Activated naive CD8-positive, alpha-beta T cell treated with anti-CD3 and anti-CD28 coated beads, Interleukin-2, amount 10 ng/mL, durations not matched to agents 7 days and 5 days (primary cell): ENCODE measurements at places on chromosomes 12 and 14. TPM values are rescaled to one million over a fixed set of nuclear protein-coding genes. Genes with fewer than 3 reads are reported as not detected.
A peak's percentile ranks its signal among the peaks of the same experiment; 100 is the strongest.

- H3K4me3 ChIP-seq: no peak overlapping the region
- H3K36me3 ChIP-seq: no peaks in the 10 kb centered on the region
- no peak for DNase-seq
- H3K27ac ChIP-seq: no peak overlapping the region
- no peaks in the 10 kb centered on the region for H3K27me3 ChIP-seq
- peaks cover 10% of the 10 kb centered on the region for H3K4me1 ChIP-seq
Observed at GRCh38 chr14:31286456-31287293, 79.1 kb upstream of the HECTD1 start.

The RHEBL1 gene
- total RNA-seq: 8.0 TPM

- no peaks in the 10 kb centered on the region for H3K27me3 ChIP-seq
- H3K4me3 ChIP-seq: no peak overlapping the region
- H3K36me3 ChIP-seq: no peaks in the 10 kb centered on the region
- no peak for DNase-seq
- no peaks in the 10 kb centered on the region for H3K4me1 ChIP-seq
- no peak overlapping the region for H3K27ac ChIP-seq
Observed at GRCh38 chr14:22390824-22391461, 198.1 kb downstream of the DAD1 start.

- H3K27ac ChIP-seq: no peak overlapping the region
- peaks cover 10% of the 10 kb centered on the region for H3K4me1 ChIP-seq
- peak; percentile 58 for DNase-seq
- H3K27me3 ChIP-seq: peaks cover 8% of the 10 kb centered on the region
Observed at GRCh38 chr12:48795550-48796455, 6.9 kb upstream of the ADCY6 start.

GRCh38 chr12:98893675-98894411 lies 248.8 kb downstream of the APAF1 start:
- no peak overlapping the region for H3K27ac ChIP-seq
- H3K4me1 ChIP-seq: no peaks in the 10 kb centered on the region
- H3K4me3 ChIP-seq: no peak overlapping the region
- DNase-seq: no peak
- H3K36me3 ChIP-seq: no peaks in the 10 kb centered on the region

DNA sequence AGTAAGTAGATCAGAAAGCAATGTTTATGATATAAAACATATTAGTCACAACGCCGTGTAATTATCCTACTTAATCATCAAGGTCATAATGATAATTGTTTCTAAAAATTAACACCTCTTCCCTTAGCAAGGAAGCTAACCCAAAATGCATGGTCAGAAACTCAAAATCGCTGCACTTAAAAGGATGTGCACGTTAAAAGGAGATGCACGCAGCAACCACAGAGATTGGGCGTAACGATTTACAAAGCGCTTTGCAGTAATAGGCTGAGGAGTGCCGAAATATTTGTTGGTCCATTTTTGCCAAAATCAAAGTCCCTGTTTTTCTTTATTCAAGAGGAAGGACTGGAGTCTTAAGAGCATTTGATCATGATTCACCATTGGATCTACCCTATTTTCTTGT lies 1077.2 kb downstream of the VRK1 start:
- H3K27ac ChIP-seq: no peak overlapping the region
- no peak for DNase-seq
- peaks cover 4% of the 10 kb centered on the region for H3K36me3 ChIP-seq

DNA sequence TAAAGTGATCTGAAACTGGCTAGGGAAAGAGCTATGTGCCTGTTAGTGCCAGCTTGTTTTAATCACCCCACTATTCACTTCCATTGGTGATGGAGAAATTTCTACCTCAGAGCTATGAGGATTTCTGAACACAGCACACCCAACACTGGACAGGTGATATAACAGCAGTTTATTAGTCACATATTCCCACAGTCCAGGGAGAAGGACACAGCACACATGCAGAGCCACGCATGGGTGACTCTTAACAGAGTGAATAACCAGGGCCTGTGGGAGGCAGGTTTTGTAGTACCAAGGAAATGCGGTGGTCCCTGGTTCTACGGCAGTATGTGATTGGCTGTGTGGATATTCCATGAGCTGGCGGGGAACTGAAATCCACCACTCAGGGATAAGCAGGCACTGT lies 455.1 kb downstream of the BTG1 start:
- H3K27ac ChIP-seq: no peak overlapping the region
- no peak overlapping the region for H3K4me3 ChIP-seq
- no peak for DNase-seq
- H3K27me3 ChIP-seq: no peaks in the 10 kb centered on the region
- peaks cover 6% of the 10 kb centered on the region for H3K36me3 ChIP-seq
- peaks cover 22% of the 10 kb centered on the region for H3K4me1 ChIP-seq

- peaks cover 11% of the 10 kb centered on the region for H3K36me3 ChIP-seq
- no peaks in the 10 kb centered on the region for H3K27me3 ChIP-seq
- peak; percentile 73 for DNase-seq
Observed at GRCh38 chr14:50001999-50002925, 109.4 kb downstream of the ARF6 start.

- H3K4me1 ChIP-seq: no peaks in the 10 kb centered on the region
- DNase-seq: no peak
- H3K4me3 ChIP-seq: no peak overlapping the region
Observed at GRCh38 chr12:86663173-86663572, 407.0 kb upstream of the MGAT4C start.
